ENCODE measurements at places on chromosomes 2 and 18. TPM values are rescaled to one million over a fixed set of nuclear protein-coding genes. Genes with fewer than 3 reads are reported as not detected.

GPR75 gene
- total RNA-seq: 1.3 TPM

CGREF1 gene
- total RNA-seq: 3.4 TPM

DNA sequence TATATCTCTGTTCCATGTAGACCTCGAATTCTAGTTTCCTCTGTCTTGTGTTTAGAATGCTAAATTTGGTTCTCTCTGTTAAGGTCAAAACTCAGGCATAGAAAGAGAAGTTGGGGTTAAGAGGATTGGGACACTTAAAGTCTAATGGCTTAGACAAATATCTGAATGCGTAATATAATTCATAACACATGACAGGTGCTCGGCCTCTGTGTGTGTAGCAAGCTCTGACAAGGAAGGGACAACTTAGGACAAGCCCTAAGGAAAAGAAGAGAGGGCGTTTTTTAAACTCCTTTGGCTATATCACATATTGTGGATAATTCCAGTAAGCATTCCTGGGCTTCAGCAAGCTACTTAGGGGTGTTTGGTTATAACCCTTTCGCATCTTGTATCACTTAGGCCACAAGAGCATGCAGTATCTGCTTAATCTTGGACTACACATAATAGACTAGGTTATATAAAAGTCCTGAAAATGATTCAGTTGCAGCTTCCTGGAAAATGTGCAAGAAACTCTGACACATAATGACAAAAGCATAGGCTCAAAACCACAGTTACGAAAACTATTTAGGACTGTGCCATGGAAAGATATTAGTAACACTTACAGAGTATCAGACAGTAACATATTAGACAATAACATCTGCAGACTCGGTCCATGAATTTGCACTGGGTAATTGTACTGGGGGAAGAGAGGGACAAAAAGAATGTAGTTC lies 16.1 kb upstream of the CREB1 start:
- DNase-seq: no peak

GRCh38 chr2:64179582-64180321 lies 35.5 kb upstream of the PELI1 start:
- no peak for DNase-seq

DNA sequence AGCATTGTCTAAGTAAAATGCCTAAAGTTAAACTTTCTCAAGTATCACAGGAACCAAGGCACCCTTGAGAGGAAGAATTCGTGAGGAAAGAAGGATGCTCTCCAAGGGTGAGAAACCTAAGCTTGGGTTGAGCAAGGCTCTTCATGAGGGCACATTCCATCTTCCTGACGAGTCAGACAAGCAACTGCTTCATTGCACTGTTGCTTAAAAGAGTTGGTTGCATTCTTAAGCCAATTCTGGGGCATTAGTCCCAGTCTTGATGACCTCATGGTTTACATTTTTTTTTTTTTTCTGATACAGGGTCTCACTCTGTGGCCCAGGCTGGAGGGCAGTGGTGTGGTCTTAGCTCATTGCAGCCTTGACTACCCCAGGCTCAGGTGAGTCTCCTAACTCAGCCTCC lies 237.5 kb downstream of the ACTR3 start:
- DNase-seq: no peak

DNA sequence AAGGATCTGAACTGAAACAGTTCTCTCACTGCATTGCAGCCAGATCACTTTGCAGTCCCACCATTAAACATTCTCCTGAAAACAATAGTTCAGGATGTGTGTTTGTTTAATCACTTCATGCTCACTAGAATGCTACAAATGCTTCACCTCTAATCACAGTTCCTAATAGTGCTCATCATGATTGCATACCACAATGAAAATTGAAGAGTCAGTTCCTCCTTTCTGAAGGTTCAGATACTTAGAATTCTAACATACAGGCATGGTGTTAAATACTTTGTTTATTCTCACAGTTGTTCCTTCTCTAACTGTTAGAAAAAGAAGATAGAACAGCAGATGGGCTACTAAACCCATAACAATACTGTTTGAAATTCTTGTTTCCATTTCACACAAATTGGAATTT lies 622.3 kb upstream of the ACVR2A start:
- no peak for DNase-seq

- DNase-seq: no peak
These were observed 16.5 kb upstream of the SLC16A14 start for GRCh38 chr2:230085201-230085600.

DNA sequence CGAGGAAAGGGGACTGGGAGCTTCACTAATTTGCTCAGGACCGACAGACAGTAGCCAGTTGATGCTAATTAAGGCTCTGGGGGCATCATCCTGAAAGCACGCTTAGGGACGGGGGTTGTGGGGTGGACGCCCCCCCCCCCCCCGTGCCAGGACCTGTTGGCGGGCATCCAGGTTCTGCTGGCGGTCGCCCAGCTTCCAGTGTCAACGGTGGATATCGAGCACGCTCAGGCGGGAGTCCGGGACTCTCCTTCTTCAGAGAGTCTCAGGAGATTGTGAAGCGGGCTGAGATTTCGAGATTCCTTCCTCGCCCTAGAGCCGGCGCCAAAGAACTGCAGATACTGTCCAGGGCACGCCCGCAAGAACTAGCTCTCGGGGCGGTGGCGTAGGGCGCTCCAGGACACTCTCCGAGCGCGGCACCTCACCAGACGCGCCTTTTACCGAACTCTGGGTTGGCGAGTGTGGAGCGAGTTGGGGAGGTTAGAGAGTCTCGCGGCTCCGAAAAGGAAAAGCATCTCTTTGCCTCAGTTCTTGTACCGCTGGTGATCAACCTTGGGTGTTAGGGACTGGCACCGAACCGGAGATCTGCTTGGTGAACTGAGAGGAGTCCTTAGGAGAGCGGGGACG lies 5.6 kb downstream of the RAX start:
- DNase-seq: no peak

LYPD6 gene
- total RNA-seq: 0.99 TPM

DNA sequence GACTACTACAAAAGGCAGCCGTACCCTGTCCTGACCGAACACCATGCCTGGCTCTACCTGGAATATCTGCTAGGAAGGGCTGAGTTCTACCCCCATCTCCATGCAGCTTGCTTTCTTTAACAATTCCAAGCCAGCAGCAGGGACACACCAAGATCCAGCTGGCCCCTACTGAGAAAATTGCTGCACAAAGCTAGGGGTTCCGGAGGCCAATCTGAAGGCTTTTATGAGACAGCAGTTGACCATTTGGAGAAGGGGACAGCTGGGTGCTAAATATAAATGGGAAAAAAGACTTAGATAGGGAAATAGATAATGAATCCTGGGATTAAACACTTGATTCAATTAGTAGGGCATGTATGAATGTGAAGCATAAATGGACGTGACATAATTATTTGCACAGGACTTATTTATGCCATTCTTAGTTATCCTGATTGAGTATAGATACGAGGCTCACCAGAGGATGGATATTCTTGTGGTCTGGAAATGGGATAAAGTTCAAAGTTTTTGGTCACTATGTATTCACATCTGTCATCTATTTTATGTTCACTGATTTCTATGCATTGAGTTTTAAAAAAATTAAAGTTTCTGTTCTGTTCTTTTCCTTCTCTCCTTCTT lies 204.0 kb downstream of the ZNF521 start:
- no peak for DNase-seq

DNA sequence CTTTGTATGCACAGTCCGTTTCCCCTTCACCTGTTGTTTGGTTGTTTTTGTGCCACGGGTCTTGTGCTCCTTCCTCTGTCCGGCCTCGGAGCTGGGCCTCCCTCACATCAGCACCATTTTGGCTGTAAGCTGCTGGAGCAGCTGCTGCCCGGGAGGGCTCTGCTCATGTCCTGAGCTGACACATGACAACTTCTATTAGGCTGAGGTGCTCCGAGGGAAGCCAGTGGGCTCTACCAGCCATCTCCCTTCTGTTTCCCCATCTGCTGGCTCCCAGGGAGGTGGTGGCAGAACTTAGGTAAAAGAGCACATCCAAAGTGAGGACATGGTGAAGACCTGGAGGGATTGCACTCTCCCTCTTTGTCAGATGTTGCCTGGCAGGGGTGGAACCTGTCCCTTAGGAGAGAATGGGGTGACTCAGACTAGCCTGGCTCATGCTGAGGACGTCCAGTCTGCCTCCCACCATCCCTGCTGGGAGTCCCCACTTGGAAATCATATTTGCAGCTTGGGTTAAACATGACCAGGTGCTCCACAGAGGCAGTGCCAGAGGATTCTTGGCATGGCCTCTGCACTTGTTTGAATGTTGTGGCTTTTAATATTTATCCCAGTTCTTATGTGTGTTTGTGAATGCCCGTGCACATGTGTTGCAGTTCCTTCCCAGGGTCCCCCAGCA lies 49.8 kb upstream of the TNP1 start:
- DNase-seq: no peak

GRCh38 chr2:33216508-33217182 lies 259.8 kb upstream of the RASGRP3 start:
- DNase-seq: no peak

DNA sequence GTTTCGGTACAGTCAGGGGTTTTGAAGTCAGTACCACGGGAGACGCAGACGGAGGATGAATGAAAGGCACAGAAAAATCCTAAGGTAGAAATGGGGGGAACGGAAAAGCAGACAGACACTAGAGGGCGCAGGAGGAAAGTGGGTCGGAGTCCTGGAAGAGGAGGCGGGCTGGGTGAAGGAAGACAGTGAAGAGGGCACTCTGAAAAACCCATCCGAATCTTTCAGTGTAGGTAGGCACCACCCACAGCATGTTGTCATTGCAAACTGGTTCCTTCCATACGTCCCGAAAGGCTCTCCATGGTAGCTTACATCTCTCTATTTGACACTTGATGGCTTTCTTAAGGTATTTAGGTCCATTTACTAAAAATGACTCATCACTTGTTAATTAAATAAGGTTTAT lies 18.5 kb upstream of the ZNF236 start:
- peak; percentile 56 for DNase-seq

DNA sequence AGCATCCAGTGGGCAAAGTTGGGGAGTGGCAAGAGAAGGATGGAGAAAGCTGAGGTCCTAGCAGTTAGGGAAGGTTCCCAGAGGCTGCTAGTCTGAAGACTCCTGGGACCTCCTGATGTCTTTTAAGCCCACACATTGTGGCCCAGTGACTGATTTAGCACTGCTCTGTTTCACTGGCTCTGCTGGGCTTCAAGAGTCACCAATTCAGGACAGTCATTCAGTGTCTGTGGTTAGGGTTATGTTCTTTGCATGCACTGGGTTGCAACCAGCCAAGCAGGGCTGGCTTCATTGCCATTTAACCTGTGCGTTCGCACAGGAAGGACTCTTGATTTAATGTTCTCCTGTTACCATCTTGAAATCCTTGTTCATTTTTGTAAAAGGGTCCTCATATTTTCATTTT lies 199.2 kb downstream of the ICOS start:
- DNase-seq: no peak

DNA sequence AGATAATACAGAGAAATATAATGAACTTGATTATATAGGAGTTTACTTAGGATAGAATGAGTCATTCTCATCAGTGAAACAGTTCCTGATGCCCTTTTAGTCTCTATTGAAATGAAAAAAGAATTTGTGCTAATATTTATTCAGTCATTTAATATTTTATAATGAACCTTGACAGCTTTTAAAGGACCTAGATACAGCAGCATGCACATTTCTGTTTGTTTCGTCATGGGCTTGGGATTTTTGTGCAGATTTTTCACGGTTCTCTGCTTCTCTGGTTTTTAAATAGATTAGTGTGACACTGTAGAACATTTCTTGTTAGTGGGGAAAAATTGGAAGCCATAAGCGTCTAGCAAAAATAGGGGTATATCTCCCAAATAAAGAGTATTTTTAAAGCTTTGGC lies 60.7 kb downstream of the NABP1 start:
- no peak for DNase-seq

- DNase-seq: no peak
These were observed 34.6 kb downstream of the SETBP1 start for GRCh38 chr18:44715245-44715644.

ZNF396 gene
- total RNA-seq: 3.2 TPM

- DNase-seq: no peak
These were observed 41.5 kb downstream of the CELF4 start for GRCh38 chr18:37524139-37524497.

DNA sequence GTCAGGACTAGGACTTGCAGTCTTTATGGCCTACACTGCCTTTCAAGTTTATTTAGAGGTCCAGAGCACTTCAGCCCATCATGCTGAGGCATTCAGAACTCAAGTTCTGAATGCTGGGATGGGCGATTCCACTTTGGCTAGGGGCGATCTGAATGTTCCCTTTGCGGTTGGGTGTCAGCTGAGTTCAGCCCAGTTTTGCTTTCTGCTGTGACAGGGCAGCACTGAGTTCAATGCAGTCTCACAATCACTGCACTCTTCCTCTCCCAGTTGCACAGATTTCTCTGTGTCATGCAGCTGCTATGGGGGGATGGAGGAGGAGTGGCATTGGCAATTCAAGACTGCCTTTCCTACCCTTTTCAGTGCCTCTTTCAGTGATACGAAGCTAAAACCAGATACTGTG lies 1232.0 kb upstream of the FAM98A start:
- no peak for DNase-seq

- no peak for DNase-seq
These were observed 58.4 kb downstream of the KCTD18 start for GRCh38 chr2:200451511-200451910.

DNA sequence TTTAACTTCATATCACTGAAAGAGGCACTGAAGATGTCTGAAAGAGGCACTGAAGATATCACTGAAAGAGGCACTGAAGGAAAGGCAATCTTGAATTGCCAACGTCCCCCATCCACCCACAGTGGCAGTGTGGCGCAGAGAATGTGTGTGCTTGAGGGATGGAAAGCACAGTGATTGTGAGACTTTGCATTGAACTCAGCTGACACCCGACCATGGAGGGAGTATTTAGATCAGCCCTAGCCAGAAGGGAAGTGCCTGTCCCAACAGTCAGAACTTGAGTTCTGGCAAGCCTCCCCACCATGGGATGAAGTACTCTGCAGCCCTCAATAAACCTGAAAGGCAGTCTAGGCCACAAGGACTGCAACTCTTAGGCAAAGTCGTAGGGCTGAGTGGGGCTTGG lies 33.8 kb downstream of the MAP4K3 start:
- no peak for DNase-seq

- DNase-seq: peak; percentile 60
These were observed 898.9 kb downstream of the CPS1 start for GRCh38 chr2:211455216-211455841.

DNA sequence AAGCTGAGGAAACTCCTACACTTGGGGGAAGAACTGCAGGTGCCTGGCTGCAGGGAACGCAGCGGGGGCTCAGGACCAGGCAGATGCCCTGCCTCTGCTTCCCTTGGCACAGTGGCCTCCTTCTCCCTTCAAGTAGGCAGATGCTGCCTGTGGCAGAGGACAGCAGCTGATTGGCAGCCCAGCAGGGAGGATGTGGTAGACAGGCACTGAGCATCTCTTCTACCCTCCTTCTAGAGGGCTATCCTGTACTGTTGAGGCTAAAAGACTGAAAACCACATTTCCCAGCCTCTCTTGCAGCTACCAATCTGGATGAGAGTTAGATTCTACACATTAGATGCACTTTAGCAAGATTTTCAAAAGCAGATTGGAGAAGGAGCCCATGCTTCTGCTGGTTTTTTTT lies 105.7 kb downstream of the MSH2 start:
- DNase-seq: no peak

- DNase-seq: no peak
These were observed 17.2 kb upstream of the KLHL29 start for GRCh38 chr2:23367760-23368159.

DSEL gene
- 17.3 TPM for total RNA-seq

GRCh38 chr2:143139835-143140393 lies 10.7 kb downstream of the ARHGAP15 start:
- no peak for DNase-seq

- no peak for DNase-seq
These were observed 724.7 kb downstream of the METTL4 start for GRCh38 chr18:1846640-1847039.
